ENCODE measurements at places on chromosomes 11 and 22.

GRCh38 chr22:32721328-32722180, 80.0 kb upstream of the TIMP3 start:
- no peak for DNase-seq

GRCh38 chr11:113263458-113264259, 50.7 kb upstream of the TTC12 start:
- DNase-seq: no peak

GRCh38 chr11:29208117-29208516, 808.7 kb downstream of the KCNA4 start:
- no peak for DNase-seq

DNA sequence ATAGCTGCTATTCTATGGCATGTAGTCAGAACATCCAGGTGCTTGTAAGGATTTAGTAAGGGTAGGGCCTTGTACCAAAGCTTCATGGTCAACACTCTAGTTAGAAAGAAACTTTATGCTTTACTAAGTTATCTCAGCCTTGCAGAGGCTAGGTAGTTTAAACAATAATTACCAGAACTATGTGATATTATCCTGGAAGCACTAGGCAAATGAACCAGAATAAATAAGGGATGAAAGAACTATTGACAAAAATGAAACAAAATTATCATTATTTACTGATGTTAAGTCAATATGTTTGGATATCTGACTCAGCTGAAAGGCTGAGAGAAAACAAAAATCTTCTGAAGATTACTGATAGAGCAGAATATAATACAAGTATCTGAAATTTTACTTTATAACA, 1089.1 kb upstream of the RAG2 start:
- no peak for DNase-seq

- DNase-seq: no peak
Observed at GRCh38 chr22:35312198-35313059, 12.7 kb downstream of the TOM1 start.

DNA sequence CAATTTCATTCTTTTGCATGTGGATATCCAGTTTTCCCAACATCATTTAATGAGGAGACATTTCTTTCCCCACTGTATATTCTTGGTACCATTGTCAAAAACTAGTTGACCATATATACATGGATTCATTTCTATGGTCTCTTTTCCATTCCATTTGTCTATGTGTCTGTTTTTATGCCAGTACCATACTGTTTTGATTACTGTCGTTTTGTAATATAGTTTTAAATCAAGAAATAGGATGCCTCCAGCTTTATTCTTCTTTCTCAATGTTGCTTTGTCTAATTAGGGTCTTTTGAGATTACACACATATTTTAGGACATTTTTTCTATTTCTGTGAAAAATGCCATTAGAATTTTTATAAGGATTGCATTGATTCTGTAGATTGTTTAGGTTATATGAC, 177.5 kb upstream of the POU2AF2 start:
- DNase-seq: no peak

DNA sequence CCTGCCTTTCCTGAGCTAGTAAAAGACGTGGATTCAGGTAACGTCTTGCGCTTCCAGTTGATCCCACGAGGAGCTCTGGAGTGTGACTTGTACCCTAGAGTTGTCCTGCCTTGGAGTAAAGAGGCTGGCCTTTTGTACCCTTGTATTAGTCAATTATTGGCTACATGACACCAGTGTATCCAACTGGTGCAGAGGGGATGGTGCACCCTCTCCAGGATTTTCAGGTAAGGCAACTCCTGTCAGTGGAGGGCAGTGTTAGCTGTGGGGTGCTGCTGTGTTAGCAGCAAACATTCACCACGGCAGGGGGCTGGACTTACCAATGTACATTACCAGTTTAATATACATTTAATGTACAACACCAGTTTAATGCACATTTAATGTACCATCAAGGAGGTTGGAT, 233.5 kb downstream of the MIAT start:
- DNase-seq: no peak

DNA sequence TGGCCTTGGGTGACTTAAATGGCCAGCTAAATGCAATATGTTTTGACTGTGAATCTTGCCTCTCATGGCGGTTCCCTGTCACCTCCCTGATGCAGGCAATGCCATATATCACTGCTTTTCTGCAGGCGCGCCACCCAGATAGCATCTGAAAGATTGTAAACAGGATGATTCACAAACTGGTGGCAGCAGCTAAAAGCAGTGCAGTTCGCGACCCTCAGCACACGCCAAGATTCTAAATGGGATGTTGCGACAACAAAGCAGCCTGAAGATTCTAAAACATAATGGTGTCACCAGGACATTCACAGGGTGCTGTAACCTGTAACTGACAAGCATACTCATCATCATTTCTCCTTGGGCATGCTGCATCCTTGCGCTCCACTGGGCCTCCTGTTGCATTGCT, 440.4 kb upstream of the CADM1 start:
- DNase-seq: no peak

- no peak for DNase-seq
Observed at GRCh38 chr22:17950651-17951214, 73.6 kb downstream of the MICAL3 start.

GRCh38 chr22:31295831-31296657, 3.8 kb upstream of the PIK3IP1 start:
- DNase-seq: no peak

DNA sequence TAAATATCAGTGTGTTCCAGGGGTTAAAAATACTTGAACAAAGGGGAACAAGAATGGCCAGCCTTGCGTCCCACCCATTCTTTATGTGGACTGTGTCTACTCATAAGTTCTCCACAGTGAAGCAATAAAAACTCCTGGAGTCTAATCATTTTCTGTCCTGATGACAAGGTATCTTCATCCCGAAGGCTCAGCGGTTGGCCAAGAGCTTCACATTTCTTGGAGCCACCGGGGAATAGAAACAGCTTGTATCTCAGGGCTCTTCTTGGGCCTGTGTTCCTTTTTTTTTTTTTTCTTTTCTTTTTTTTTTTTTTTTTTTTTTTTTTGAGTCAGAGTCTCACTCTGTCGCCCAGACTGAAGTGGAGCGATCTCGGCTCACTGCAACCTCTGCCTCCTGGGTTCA, 36.8 kb upstream of the ADORA2A start:
- DNase-seq: no peak

DNA sequence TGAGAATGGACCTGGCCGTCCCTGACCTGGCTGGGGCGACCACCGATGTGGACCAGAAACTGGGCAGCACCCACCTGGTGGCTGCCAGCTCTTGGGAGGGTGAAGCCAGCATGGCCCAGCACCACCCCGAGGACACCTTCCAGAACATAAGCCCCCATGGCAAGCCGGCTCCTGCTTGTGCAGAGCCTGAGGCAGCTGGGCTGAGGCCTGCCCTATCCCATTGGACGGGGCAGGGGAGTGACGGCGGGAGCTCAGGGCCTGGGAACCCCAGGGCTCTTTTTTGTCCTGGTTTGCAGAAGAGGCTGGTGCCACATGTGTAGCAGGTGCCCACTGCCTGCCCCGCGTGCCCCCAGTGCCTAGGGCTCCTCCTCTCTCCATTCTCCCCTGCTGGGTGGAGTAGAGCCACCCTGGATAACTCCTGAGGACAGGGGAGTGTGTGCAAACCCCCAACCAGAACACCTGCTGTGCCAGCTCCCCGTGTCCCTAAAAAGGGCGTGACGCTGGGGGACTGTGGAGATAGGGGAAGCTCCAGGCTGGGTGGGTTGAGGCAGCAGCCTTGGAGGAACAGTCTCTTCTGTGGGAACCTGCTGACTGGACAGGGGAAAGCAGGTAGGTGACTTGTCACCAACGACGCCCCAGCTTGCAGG, 11.9 kb downstream of the DUSP8 start:
- DNase-seq: no peak

DNA sequence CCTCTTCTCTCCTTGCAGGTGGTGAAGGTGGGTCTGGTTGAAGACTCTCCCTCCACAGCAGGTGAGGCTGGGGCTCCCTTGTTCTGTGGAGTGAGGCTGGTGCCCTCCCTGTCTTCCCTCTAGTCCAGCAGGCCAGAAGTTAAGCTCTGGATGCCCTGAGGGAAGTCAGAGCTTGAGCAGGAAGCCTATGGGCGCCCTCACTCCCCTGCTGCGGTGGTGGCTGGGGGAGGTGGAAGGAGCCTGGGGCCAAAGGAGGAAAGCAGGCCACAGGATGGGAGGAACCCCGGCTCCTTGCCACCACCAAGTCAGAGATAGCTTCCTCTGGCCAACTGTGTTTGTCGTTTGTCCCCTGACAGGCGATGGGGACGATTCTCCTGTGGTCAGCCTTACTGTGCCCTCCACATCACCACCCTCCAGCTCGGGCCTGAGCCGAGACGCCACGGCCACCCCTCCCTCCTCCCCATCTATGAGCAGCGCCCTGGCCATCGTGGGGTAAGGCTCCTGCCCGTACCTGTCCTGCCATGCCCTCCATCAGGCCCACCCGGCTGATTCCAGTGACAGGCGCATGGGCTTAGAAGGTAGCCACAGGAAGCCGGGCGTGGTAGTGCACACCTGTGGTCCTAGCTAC, 29.5 kb upstream of the RAB1B start:
- no peak for DNase-seq

- DNase-seq: no peak
Observed at GRCh38 chr22:26444777-26445176, 15.7 kb downstream of the ASPHD2 start.

GRCh38 chr22:26674211-26675190, 17.1 kb downstream of the MIAT start:
- no peak for DNase-seq

DNA sequence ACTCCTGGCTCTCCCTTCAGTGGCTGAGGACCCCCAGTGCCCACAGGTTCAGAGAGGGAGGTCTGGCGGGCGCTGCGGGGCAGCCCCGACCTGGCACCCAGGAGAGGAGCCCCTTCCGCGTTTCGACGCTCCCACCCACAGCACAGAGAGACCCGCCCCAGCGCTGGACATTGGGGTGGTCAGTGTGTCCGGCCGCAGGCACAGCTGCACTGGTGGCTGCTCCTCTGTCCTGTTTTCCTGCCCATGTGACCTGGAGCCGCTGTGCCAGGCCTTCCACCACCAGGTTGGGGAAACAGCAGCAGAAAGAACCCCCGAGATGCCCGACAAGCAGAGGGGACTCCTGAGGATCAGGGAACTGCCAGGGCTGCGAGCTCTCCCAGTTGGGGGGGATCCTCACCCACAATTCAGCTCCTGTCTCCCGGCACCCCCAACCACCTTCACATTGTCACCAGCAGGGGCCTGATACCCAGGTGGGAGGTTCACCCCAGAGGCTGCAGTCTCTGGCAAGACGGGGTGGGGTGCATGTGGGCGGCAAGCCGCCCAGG, 13.6 kb downstream of the KRTAP5-5 start:
- no peak for DNase-seq

GRCh38 chr11:92596596-92597317, 372.1 kb downstream of the FAT3 start:
- no peak for DNase-seq

DNA sequence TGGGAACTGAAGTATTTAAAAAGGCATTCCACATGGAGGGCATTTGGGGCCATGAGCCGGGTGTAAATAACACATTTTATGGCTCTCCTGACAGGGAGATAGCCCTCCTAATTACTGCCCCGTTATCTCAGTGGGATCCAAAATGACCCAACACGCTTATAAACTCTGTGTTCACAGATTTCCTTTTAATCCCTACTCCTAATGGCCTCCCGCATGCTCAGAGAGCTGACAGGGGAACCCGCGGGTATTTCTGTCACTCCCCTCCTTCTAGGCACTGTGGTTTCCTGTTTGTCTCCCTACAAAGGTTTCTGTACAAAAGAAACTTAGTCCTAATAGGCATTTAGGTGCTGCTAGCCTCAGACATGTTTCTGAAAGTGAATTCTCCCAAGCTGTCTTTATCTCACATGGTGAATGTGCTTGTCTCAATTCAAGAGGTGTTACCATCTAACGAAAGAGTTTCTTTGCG, 202.8 kb upstream of the SEZ6L start:
- no peak for DNase-seq

DNA sequence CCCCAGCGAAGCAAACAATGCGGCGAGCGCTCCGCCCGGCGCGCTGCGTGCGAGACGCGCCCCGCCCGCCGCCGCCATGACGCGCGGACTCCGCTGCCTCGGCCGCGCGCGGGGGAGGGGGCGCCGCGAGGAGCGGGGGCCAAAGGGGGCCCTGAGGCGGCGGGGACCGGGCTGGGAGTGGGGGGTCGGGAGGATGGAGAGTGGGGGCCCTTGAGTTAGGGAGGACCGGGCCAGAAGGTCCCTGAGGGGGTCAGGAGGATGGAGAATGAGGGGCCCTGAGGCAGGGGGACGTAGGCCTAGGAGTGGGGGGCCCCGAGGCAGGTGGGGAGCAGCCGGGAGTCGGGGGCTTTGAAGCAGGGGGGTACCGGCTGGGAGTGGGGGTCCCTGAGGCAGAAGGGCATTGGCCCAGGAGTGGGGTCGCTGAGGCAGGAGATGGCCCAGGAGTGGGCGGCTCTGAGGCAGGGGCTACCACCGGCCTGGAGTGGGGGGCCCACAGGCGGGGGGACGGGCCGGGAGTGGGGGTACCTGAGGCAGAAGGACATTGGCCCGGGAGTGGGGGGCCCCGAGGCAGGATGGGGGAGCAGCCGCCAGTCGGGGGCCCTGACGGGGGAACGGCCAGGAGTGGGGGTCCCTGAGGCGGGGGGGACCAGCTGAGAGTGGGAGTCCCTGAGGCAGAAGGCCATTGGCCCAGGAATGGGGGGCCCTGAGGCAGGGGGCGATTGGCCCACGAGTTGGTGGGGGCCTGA, at the start of gene BRD1:
TSS of gene BRD1 (minus strand) at position 21 of the 746 bp plus-strand sequence. CDS start 3,556 bp downstream, outside the sequence.
- DNase-seq: peak; percentile 13

GRCh38 chr11:2655834-2656622, 43.8 kb downstream of the KCNQ1OT1 start:
- no peak for DNase-seq

DNA sequence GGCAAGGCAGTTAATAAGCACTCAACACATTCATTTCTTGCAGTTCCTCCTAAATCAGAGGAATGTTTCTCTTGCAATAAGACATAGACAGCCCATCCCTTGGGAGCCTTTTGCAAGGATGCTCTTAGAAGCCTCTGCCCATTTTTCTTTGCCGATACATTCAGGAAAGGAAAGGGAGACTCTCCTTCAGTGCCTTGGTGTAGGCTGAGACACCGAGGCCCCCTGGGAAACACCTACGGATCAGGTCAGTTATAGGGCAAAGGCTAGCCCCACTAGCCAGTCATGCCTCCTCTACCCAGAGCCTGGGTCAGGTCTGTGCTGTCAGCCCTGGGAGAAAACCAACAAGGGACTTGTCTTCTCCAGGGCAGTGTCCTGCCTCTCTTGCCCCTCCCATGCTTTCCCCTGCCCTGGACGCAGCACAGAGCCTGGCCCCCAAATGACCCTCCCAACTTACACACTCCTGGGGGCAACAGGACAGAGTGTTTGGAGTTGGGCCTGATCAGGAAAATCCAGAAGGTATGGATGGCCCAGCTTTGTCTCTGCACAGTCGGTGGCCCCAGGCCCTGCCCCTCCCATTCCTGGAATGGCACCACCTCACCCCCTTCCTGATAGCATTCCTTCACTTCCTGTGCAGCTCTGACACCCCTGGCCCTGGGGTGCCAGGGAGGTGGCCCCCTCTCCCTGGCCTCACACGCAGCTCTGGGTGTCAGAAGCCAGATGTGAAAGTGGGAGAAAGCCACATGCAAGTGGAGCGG, 18.3 kb downstream of the ANKK1 start:
- no peak for DNase-seq

- no peak for DNase-seq
Observed at GRCh38 chr11:130166457-130166784, 6.8 kb downstream of the ST14 start.
